Stimulated activated CD4-positive, alpha-beta T cell treated with anti-CD3 and anti-CD28 coated beads, Interleukin-1b, Interleukin-23, amount 100 ng/mL, for 48 hours (primary cell): ENCODE measurements at places on chromosomes 12 and 14.

DNA sequence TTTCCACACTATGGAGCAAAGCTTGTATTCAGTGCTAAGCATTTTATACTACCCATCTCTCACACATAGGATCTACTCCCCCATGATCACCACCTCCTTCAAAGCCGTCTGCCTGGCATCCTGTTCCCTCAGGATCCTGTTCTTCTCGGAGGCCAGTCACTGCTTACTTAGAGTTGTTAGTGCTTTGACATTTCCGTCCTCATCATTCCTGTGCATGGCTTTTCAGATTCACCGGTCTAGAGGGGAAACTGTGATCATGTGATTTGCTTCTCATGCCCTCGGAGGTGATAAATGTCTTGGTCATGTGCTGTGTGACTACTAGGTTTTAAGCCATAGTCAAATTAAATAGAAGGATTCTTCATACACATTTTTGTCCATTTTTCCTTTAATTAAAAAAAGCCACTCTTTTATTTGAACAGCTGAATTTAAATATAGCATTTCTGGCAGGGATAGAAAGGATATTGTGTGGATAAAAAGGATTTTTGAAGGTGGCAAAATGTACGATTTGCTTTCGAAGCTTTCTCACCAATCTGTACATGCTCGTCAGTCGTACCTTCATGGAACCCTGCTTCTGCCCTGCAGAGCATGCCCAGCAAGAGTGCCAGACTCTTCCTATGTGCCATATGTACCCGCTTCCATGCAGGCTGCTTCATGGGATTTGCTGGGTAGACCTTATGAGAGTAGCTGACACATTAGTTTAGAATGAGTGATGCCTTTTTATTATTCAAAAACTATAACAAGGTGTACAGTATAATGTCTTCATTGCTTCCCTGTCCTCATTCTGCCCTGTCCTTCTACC, 53.3 kb downstream of the BMAL2 start:
- no peak for DNase-seq

- no peak for DNase-seq
These were observed 63.4 kb upstream of the IGF1 start for GRCh38 chr12:102543494-102544485.

GRCh38 chr12:27555925-27556778, 32.1 kb downstream of the PPFIBP1 start:
- no peak for DNase-seq

- DNase-seq, result peak; percentile 21
These were observed 14.2 kb upstream of the PLXNC1 start for GRCh38 chr12:94133964-94134795.

DNA sequence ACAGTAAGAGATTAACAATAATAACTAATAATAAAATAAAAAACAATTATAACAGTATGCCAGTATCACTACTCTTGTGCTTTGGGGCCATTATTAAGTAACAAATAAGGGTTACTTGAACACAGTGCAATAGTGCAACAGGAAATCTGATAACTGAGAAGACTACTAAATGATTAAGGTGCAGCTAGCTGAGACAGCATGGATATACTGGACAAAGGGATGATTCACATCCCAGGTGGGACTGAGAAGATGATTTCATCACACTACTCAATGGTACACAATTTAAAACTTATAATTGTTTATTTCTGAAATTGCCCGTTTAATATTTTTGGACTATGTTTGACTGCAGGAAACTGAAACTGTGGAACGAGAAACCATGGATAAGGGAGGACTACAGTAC, 168.6 kb upstream of the ABCD2 start:
- no peak for DNase-seq

GRCh38 chr14:80059041-80059440, 152.3 kb downstream of the DIO2 start:
- no peak for DNase-seq
